ENCODE measurements at places on chromosomes 3 and 15.

- DNase-seq: no peak
Measured at GRCh38 chr3:46907960-46908293, 30.4 kb downstream of the PTH1R start.

GRCh38 chr3:144947895-144948294, 976.3 kb downstream of the DIPK2A start:
- DNase-seq: no peak

GRCh38 chr3:43478118-43478785, 143.6 kb downstream of the ANO10 start:
- DNase-seq: no peak

DNA sequence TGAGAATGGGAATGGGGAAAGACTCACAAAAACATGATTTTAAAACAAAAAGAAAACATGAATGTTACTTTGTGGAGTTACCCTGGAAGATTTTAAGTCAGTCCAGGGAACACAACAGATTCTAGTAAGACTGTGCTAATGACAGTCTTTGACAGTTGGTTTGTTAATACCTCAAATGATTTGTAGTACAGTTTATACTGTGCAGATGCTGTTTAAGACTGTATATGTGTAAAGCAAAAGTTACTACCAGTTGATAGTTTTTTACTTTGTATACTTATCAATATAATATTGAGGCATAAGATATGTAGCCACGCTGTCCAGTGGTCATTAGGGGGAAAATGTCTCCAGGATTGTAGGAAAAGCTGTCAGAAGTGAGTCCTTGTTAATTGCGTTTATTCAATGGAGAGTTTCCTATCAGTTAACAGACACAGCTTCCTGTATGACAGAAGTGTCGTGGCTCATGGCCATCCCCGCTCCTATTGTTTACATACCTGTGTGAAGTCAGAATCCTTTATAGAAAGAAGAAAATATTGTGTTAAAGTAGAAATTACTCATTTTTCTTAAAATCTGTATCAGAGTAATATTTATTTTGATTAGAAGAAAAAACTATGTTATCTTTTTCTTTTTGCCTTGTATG, 36.0 kb downstream of the NKIRAS1 start:
- DNase-seq: no peak

- DNase-seq: no peak
Measured at GRCh38 chr15:74171965-74172541, 1.5 kb upstream of the ISLR start.

GRCh38 chr15:69515926-69516325, 63.3 kb downstream of the RPLP1 start:
- DNase-seq: no peak

DNA sequence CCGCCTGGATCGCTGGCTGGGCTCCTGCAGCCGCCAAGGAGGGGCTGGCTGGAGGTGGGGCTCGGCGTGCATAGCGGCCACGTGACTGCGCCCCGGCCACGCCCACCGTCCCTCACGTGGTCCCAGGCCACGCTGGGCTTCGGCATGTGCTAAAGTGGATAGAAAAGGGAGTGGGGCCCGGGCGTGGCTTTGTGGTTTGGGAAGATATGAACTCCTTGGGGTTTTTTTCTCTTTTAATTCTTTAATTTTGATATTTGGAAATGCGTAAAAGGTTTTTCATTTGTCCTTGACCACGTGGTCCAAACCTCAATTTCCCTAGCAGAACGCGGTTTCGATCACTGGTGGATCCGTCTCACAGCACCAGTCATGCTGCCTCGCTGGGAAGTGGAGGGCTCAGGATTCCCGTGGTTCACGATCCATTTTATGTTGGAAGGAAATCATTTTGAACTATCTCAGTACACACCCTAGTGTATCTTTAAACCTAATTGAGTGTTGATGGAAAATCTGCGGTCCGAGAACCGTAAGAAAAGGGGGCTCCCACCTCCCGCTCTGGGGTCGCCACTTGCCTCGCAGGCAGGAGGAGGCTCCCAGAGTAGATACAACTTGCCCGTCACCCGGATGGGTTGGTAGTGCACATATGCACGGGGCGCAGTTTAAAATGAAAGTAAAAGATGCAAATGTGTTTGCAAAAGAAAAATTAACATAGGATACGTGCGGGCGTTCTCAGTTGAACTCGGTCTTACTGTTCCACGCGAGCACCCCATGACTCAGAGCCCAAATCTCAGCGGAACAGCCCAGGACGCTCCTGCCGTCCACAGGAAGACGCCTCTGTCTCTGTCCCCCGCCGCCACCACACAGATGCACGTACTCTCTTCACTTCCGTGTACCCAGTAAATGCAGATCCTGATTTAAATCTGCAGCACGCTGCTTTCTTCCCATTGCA, 141.9 kb downstream of the PGPEP1L start:
- no peak for DNase-seq

DNA sequence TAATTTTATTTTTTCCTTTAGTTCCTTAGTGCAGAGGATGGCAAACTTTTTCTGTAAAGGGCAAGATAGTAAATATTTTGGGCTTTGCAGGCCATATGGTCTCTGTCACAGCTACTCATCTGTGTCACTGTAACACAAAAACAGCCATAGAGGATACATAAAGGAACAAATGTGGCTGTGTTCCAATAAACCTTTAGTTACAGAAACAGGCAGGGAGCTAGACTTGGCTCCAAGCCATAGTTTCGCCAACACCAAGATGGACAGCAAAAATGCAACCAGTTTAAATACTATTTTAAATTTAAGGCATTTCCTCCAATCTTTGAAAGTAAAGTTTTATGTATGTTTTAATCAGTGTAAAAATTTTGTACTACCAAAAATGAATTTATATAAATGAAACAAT, 753.4 kb downstream of the FHIT start:
- no peak for DNase-seq

DNA sequence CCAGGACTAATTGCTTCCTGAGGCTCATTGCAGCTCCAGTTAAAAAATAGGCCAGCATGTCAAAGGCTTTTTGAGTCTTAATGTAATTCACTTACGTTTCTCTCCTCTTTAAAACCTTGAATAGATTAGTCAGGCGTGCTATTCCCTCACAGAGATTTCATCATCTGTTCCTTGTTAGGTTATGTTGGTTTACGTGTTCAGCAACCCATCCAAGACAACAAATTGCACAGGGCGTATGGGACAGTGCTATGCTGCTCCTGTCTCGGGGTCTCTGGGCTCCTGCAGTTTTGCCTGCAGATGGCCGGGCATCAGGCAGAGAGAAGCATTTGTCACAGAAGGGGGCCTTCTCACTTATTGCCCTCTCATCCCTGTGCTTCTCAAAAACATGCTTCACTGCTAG, 117.1 kb downstream of the CHDH start:
- DNase-seq: no peak

DNA sequence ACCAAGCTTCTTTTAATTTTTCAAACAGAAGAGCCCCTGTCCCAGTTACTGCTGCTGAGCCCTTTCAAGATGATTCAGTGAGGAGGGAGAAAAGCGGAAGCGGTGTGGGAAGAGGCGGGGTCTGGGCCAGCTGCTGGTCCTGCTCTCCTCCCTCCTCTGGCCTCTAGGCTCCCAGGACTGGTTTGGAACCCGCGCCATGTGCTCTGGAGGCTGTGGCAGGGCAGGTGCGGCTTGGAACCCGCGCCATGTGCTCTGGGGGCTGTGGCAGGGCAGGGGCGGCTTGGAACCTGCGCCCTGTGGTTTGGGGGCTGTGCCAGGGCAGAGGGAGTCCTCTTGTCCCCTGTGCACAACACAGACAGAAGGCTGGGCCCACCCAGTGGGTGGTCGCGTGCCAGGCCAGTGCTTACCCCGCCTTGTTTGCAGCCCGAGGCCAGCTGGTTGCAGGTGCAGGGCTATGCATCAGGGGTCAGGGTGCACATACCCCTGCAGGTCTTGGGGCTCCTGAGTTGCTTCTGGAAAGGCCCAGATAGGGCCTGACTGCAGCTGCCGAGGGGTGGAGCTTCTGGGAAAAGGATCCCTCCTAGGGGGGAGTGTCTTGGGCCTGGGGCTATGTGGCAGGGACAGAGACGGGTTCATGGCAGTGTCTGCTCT, 12.2 kb downstream of the ALG1L2 start:
- DNase-seq: no peak

DNA sequence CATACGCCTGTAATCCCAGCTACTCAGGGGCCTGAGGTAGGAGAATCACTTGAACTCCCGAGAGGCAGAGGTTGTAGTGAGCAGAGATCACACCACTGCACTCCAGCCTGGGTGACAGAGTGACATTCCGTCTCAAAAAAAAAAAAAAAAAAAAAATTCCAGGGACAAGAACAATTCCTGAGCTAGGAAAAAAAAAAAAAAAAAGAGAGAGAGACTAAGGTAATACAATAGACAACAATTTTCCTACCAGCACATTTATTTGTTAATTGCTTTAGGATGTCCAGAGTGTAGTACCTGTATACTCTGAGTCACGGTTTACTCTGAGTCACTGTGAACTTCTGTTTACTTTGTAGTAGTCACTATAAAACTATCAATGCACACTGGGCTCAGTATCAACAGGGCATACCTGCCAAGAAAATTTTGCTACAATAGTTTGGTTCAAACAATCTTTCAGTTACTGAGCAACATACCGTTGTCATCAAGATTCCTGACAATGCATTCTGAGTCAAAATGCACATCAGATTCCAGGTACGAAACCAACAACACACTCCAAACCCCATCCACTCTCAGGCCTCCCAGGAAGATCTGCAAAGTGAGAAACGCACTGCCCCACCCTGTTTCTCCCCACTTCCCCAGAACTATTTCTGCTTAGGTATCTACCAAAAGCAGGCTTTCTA, 28.3 kb downstream of the IGF2BP2 start:
- DNase-seq: no peak

DNA sequence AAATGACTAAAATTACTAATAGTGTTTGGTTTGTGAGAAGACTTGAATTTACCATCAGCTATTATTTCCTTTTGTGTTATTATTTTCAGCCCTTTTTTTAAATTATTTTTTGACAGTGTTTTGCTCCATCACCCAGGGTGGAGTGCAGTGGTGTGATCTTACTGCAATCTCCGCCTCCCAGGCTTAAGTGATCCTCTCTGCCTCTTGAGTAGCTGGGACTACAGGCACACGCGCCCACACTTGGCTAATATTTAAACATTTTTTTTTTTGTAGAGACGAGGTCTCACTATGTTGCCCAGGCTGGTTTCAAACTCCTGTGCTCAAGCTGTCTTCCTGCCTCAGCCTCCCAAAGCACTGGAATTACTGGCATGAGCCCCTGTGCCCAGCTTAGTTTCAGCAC, 31.7 kb upstream of the UTS2B start:
- no peak for DNase-seq

DNA sequence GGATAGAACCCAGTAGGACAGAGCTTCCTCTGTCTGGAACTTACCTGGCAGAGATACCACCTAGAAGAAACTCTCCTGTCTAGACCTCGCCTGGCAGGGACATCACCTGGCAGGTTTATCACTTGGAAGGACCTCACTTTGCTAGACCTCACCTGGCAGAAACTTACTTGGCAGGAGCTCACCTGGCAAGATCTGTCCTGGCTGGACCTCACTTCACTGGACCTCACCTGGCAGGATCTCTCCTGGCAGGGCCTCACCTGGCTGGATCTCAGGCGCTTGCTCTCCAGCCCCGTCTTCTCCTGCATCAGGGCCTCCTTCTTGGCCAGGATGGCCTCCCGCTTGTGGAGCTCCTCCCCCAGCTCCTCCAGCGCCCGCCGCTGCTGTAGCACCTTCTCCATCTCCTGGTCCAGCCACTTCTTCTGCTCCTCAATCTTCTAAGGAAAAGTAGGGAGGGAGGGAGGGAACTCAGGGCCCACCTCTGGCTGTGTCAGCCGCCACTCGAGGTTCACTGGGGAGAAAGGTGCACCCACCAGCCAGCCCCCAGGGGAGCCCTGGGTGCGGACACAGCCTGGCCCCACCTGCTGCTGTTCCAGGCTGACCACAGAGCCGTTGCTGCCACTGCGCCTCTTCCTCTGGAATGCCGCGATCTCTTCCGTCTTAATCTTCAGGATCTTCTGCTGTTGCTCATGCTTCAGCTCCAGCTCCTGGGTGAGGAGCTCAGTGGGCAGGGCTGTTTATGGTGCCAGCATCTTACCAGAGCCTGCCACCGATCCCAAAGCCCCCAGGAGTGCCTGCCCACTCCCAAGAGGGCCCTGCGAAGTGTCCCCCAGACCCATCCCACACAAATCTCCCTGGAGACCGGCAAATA, 22.5 kb downstream of the KIF7 start:
- DNase-seq: no peak

DNA sequence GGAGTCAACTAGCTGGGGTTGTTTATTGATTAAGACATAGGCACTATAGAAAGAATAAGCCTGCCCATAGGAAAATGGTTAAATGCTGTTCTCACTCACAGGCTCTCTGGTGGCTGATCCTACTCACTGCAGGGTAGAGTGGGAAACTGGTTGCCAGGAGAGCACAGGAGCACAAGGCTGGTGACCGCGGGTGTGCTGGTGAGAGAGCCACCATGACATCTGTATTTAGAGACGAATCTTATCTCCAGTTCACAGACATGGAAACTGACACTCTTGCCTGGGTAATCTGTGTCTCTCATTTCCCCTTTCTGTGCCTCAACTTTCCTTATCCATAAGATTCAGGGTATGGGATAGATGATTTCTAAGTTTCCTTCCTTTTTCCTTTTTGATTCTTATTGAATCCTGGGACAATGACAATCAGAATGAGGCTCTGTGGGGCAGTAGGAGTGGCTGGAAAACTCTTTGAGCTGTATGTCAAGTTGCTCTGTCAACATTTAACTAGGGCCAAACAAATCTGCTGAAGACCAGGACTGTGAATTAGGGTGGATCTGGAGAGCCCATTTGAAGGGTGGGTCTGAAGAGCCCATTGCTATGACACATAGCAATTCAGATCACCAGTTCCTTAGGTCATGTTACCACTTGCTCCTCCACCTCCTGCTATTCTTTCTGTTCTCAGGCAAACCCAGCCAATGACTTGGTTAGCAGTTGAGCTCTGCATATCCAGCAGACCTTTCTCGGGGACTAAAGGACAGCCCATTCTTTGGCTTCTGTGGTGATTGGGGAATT, 286.1 kb upstream of the TBL1XR1 start:
- DNase-seq: no peak

- DNase-seq: no peak
Measured at GRCh38 chr15:40398413-40398873, 7.2 kb upstream of the IVD start.

GRCh38 chr15:41564960-41565502, 6.0 kb downstream of the TYRO3 start:
- no peak for DNase-seq

DNA sequence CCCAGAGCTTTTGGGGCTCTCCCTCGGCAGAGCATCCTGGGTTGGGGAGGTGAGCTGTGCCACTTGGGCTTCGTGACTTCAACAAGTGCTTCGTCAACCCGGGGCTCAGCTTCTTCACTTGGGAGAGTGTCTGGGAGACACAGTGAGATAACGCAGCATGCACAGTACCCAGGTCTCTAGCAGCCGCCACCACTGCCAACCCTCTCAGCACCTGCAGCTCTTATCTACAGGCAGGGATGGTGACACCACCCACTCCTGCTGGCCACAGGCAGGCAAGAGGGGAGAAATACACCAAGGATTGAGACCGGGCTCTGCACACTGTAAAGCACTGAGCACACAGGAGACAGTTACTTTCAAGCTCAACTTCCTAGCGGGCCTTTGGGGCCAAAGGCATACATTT, 11.6 kb downstream of the TKT start:
- DNase-seq: no peak

- DNase-seq: no peak
Measured at GRCh38 chr3:45975686-45976085, 19.9 kb downstream of the FYCO1 start.
